ENCODE measurements at places on chromosomes 11 and 22.

- no peak for DNase-seq
Observed at GRCh38 chr11:60864856-60865513, 2.4 kb upstream of the ZP1 start.

- DNase-seq = no peak
Observed at GRCh38 chr22:45212992-45213751, 27.5 kb downstream of the KIAA0930 start.

- DNase-seq = no peak
Observed at GRCh38 chr22:38452373-38453065, 2.5 kb downstream of the KCNJ4 start.

- DNase-seq = no peak
Observed at GRCh38 chr11:64765851-64766665, 6.3 kb upstream of the PYGM start.

GRCh38 chr11:79244241-79244772 is 196.5 kb downstream of the TENM4 start:
- no peak for DNase-seq

- no peak for DNase-seq
Observed at GRCh38 chr11:61495801-61496601, 12.5 kb upstream of the LRRC10B start.

DNA sequence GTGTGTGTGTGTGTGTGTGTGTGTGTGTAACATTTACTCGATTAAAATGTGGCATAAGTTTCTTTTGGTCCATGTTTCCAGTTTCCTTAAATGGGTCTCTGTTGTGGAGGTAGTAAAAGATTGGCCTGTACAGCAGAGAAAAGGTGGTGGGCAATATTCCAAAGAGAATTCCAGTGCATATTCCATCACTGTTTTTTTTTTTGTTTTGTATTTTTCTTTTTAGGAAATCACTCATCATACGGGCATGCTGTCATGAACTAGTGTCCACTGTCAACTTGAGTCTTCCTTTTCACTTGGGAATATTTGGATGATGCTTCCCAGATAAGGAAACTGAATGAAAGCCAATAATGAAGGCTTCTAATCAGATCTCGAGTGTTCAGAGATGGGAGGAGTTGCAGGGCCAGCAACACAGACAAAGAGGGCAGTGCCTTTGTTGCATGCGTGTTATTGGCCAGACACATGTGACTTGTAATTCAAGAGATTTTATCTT is 95.2 kb upstream of the PDGFD start:
- no peak for DNase-seq

GRCh38 chr11:124970925-124971324 is 16.9 kb downstream of the CCDC15 start:
- DNase-seq = no peak

DNA sequence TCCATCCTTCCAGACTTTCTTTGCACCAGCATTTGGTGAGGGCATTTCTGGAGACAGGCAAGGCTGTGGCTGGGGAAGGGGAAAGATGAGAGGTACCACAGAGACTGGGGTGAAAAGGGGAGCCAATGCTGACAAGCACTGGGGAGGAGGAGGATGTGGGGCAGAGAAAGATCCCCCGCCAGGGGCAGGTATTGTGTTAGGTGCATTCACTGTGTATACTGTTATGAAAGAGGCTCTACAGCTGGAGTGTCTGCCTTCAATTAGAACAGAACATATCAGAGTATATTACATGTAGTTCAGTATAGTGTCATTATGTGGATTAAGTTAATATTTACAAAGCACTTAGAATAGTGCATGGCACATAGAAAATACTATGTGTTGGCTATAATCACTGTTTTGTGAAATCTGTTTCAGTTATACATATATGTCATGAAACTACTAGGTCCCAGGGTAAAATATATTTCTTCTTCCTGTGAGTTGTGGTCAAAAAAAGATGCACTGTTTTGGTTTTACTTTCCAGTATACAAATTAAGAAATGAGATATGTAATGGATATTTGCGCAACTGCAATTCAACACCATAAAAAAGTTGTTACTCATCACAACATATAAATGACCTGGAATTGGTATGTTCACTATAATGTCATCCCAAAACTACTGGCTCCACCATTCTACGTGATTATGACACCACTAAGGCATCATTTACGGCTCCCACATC is 8.4 kb downstream of the MSANTD2 start:
- DNase-seq = no peak

GRCh38 chr22:26648011-26648497 is 9.3 kb upstream of the MIAT start:
- peak; percentile 36 for DNase-seq

- no peak for DNase-seq
Observed at GRCh38 chr22:32340411-32340810, 17.3 kb upstream of the RFPL3 start.

DNA sequence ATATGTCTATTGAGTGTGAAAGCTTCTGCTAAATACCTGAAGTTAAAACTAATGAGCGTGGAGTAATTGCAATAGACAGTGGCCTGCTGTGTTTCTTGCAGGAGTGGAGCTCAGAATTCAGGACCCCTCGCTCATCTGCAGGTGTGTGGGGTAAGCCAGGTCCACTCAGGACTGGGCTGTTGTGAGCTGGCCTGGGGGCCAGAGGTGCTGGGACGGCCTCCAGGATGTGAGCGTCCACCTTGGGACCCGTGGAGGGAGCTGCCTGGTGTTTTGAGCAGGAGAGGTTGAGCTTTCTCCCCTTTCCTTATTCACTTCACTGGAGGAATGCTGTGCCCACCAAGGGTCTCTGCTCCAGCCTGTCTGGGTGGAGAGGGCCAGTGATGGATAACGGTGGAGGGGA is 681.2 kb downstream of the BRD1 start:
- no peak for DNase-seq

DNA sequence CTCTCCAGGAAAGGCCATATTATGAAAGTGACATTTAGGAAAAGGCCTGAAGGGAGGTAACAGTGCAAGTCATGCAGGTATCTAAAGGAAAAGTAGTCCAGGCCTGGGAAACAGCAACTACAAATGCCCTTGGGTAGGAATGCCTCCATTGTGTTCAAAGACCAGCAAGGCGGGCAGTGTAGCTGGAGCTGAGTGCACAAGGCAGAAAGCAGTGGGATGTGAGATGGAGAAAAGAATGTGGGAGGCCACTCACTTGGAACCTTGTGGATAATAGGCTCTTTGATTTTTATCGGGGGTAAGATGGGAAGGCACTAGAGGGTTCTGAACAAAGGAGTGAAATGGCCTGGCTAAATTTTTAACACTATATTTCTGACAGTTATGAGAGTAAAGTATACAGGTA is 188.6 kb downstream of the PGR start:
- no peak for DNase-seq

- DNase-seq = no peak
Observed at GRCh38 chr11:45189230-45189629, 42.8 kb downstream of the PRDM11 start.

DNA sequence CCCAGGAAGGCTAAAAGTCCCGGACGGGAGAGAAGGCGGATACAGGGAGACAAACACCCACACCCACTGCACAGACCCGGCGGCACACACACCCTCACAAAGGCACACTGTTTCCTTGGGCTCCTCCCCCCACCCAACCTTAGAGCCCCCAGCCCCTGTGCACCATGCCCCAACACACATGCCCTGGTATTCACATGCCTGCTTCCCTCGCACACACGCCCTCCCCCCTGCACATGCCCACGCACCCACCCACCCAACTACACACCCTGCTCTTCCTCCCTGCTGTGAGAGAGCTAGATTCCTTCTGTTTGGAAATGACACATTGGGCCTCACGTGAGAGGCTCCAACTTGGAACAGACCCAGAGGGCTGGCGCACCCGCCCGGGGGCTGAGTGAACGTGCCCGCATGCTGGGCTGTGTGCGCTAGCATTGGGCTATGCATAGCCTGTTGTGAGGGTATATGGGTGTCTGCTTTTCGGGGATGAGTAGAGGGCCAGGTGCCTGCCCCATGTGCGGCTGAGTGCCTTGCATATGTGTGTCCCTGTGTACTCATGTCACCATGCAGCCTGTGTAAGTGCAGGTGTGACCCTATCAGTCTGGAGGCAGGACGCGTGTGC is 518 bp upstream of the CHRM1 start:
- no peak for DNase-seq

DNA sequence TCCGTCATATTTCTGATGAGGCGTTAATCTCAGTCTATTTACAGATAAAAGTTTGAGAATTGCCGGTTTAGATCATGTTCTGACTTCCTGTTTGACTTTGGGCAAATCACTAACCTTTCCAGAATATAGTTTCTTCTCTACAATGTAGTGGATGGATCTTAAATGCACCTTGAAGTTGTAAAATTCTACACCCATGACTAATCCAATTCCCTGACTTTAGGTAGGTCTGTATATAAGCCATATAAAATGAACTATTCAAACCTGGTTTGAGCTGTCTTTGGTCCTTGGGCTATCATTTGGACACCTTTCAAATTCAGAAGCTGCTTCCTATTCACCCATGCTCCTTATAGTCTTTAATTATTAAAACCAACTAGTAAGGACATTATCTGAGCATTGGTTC is 52.2 kb upstream of the BLID start:
- no peak for DNase-seq

- no peak for DNase-seq
Observed at GRCh38 chr22:34333285-34333684, 413.0 kb upstream of the LARGE1 start.

DNA sequence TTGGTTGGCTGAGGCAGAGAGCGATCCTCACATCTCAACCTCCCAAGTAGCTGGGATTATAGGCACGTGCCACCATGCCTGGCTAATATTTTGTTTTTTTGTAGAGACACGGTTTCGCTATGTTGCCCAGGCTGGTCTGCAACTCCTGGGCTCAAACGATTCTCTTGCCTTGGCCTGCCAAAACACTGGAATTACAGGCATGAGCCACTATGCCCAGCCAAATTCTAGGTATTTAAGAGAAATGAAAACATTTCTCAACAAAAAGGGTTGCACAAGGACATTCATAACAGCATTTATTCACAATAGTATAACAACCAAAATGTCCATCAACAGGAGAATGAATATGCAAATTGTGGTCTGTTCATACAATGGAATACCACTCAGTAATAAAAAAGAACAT is 31.7 kb upstream of the RBX1 start:
- DNase-seq = no peak

DNA sequence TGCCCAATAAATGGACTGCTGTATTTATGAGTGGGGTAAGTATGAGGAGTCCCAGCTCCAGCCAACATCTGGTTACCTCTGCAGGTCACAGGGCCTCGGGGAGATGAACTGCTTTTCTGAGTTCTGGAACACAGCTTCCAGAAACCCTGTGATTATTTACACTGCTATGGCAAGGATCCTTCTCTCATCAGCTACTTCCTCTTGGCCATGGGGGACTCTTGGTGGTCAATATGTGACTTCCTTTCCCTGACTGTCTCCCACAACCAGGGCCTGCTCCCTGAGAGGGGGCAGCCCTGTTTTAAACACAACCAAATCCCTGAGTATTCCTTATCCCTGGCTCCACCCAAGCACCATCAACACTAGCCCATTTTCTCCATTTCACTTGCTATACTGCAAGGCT is 10.0 kb downstream of the RHOG start:
- no peak for DNase-seq

- no peak for DNase-seq
Observed at GRCh38 chr11:44116234-44116830, 20.9 kb downstream of the EXT2 start.

DNA sequence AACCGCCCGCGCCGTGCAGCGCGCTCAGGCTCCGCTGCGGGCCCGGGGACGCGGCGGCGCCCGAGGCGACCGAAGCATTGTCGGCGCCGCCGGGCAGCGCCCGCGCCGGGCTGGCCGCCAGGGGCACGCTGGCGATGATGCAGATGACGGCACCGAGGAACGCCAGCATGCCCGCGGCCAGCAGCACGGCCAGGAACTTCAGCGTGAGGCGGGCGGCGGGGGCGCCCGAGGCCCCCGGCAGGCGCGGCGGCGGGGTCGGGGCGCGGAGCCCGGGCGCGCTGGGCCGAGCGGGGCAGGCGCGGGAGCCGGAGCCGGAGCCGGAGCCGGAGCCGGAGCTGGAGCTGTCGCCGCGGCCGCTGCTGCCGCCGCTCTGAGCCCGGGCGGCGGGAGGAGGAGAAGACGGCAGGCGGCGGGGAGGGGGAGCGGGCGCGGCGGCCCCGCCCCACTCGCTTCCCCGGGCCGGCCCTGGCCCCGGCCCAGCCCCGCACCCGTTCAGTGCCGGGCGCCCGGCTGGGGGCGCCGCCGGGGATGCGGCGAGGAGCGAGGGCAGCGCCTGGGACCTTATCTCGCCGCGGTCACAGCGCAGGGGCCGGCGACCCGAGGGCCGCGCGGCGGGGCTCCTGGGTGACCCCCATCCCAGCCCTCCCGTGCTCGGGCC is at the start of gene NPTXR:
Gene NPTXR, minus strand, starts transcription at position 372 of the 658 bp plus-strand sequence.
- peak; percentile 32 for DNase-seq

DNA sequence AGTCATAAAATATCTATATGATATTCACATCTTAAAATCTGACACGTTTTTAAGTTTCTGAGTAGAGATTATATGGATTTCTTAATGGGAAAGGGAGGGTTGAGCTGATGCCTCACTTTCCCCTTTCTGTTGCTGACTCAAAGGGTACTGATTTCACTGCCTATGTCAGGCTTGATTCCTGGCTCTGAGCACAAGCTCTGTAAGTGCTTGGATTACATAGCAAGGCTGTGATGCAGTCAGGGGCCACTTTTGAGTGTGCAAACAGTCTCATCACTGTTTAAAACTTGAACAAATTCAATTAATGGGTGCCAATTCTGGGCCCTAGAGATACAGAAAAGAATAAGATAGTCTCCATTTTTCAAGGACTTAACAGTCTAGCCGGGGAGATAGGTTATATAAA is 14.4 kb downstream of the ATXN10 start:
- DNase-seq = no peak

DNA sequence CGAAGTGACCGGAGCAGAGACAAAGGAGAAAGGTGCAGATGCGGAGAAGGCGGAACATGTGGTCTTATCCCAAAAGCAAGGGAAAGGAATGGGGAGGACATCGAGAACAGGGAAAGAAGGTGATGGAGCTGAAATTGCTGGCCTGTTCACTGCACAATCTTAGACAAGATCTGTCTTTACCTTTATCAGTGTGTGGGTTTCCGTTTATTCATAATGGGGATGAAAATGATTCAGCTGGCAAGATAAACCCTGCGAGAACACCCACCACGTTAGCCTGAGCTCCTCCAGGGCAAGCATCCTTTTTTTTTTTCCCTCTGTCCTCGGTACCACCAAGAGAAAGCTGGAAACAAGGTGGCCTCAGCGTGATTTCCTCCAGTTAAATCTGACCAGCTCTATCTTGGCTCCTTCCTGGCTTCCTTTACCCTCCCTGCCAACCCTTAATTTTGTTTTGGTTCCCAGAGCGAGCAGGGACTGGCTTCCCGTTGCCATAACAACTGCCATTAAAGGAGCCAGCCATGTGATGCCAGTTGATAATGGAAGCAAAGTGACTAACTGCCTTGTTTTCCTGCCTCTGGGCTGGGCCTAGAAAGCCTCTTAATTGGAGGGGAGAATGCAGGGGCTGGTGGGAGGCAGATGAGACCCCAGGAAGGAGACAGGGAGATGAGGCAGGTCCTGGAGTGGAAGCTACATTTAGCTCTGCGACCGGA is 4.2 kb downstream of the SGSM1 start:
- no peak for DNase-seq

- no peak for DNase-seq
Observed at GRCh38 chr11:86508604-86509587, 134.2 kb downstream of the CCDC81 start.

GRCh38 chr22:46581538-46582244 is 38.5 kb upstream of the GRAMD4 start:
- DNase-seq = no peak
